Fibroblast of pulmonary artery (primary cell): ENCODE measurements at places on chromosomes 6 and 20.

DNA sequence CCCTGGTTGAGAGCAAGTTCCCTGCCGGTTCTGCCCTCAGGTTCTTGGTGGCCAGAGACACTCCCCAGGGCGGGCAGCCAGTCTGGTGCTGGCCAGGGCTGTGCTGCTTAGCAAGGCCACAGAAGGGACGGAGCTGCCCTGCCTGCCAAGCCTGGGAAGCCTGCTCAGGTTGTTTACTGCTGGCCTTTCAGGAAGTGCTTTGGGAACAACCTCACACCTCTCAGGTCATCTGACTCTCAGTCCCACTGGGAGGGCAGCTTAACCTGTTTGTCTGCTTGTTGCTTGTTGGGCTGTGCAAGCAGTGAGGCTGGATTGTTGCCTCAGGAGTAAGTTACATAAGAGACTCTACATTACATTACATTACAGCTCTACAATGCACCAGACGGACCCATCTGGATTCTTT lies 75.8 kb upstream of the AFDN start:
- no peak for DNase-seq

- no peak for DNase-seq
Measured at GRCh38 chr6:34384321-34385153, 7.9 kb downstream of the NUDT3 start.

DNA sequence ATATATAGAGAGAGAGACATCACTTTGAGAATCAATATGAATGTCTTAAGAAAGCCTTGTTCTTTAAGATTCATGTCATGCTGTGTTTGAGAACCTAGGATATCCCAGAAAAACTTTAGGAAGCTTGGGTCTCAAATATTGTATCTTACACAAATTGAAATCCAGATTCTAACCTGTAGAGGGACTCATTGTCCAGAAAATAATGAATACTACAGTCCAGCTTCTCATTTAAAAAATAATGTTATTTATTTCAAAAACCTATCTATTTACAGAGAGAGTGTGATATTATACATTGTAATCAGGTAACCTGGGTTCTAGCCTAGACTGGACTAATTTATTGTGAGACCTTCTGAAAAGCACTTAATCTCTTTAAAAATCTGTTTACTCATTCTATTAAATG lies 4.2 kb downstream of the RFX6 start:
- DNase-seq, result peak; percentile 3

- no peak for DNase-seq
Measured at GRCh38 chr6:39899554-39900295, 34.5 kb downstream of the MOCS1 start.

DNA sequence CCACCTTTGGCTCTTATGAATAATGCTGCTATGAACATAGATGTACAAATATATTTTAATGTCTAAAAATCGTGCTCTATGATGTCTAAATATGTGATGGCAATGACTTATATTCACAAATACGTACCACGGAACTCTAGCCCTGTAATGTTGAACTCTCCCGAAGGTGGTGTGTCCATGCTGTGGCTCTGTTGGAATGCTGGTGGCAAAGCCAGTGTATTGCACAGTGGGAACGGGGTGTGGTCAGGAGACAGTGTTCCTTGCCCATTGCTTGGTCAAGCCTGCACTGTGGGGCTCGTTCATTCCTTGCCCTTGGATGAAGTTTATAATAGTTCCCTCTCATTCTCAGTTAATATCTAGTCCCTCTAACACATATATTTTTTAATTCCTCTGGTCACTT lies 109.6 kb downstream of the MTHFD1L start:
- no peak for DNase-seq

GRCh38 chr6:77492530-77492929 lies 29.2 kb upstream of the HTR1B start:
- no peak for DNase-seq

DNA sequence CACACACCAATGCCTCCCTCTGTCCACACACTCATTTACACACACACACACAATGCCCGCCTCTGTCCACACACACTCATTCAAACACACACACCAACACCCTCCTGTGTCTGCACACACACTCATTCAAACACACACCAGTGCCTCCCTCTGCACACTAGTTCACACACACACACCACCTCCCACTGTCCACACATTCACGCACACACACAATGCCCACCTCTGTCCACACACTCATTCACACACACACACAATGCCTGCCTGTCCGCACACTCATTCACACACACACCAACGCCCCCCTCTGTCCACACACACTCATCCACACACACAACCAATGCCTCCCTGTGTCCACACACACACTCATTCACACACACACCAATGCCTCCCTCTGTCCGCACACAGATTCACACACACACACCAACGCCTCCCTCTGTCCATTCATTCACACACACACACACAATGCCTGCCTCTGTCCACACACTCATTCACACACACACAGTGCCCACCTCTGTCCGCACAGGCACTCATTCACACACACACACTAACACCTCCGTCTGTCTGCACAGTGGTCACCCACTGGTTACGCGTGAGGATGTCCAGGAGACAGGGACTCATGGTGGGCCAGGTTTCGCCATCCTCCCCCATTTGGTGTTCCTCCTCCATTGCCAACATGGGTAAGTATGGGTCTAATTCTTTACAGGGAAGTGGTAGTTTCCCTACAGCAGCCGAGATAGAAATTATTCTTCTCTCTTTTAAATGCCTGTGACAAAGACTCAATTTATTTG lies 62.4 kb upstream of the THBS2 start:
- no peak for DNase-seq

DNA sequence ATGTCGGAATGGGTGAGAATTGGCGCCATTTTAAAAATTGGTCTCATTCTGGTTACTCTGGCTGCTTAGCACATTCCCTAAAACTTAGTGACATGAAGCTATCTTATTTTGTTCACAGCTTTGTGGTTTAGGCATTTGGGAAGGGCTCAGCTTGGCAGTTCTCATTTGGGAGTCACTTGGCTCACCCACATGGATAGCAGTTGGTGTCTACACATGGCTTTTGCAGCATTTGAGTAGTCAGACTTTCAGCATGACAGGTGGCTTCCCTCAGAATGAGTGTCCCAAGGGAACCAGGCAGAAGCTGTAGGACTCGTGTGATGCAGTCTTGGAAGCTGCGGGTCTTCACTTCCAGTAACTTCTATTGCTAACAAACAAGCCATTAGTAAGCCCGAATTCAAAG lies 64.6 kb downstream of the UST start:
- no peak for DNase-seq

- peak; percentile 42 for DNase-seq
Measured at GRCh38 chr6:154738551-154738961, 5.3 kb downstream of the SCAF8 start.

- peak; percentile 94 for DNase-seq
Measured at GRCh38 chr6:161418463-161418945, 144.6 kb upstream of the AGPAT4 start.

DNA sequence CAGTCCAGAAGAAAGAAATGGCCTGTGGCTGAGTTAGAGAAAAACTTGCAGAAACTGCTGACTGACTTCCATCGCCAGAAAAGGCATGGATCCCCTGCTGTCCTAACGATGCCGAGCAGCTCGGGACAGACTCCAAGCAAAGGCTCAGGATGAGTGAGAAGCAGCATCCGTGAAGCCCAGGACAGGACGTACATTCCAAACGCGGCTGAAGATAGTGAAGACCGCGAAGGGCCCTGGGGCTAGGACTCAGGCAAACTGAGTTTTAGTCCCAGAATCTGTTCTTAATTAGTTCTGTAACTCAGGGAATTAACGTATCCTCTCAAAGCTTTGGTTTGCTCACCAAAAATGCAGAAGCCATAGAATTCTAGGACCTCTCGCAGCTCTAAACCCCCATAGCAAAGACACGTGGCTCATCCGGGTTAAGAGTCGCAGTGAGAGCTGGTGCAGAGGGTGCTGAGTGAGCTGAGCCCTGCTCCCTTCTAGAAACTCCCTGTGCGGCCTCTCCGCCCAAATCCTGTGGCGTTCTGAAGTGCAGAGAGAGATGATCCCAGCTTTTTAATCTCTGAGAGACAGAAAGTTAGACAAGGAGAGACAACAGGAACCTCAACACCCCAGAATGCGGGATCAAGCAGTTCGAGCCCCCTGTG lies 132.9 kb upstream of the THBS2 start:
- DNase-seq, result peak; percentile 18

DNA sequence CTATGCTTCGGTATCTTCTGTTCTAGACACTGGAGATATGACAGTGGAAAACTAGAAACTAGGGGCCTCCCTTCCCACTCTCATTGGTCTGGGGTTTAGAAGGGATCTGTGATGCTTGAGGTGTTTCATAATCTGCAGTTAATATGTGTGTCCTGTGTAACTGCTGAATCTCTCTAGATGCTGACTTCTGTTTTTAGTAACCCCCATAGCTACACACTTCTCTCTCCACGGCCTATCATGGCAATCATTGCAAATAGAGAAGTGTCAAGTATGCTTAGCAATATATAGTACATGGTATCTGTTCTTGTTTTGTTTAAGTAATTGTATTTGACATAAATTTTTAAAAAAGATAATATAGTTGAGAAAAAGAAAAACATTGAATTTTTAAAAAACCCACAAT lies 394.6 kb upstream of the MMS22L start:
- DNase-seq, result no peak

DNA sequence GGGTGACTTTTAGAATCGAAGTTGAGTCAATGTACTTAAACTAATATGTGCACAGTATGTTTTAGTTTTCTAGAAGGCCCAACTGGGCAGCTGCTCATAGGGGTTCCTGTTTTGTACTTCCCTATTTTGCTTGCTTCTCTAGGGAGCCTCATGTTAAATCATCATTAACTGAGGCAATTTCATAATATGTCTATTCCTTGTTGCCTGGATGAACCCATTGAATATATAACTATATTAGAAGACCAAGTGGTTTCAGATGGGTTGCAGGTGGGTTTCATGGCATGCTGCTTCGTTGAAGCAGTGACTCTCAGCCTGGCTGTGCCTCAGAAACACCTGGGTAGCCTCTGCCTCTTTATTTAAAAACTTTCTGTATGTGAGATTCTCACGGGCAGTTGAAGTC lies 22.2 kb downstream of the CARMIL1 start:
- DNase-seq, result no peak

DNA sequence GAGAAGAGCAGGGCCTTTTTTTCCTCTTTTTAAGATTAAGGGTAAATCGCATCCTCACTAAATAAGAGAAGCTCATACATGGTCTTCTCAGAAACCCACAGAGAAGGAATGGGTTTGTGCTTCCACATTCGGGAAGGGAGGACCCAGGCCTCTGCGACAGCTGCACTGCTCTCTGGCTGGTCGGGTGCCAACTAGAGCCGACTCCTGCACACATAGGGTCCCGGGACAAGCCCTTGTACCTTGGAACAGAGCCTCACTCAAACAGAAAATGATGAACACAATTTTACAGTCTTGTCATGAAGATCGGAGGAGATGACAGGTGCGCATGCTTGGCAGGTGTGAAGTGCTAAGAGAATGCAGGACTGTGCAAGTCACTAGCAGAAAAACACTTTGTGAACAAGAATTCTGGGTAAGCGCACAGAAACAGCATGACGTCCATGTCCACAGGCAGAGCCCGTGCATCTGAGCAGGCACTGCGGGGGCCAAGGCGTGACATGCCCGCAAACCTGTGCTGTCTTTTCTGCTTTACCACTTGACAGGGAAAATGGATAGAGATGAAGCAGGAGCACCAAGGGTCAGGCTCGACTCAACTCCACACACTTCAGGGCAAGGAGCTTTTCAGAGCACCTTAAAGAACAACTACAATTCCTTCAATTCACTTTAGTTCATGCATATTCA lies 101.0 kb upstream of the MPC1 start:
- no peak for DNase-seq

GRCh38 chr6:160036790-160037206 lies 67.9 kb downstream of the IGF2R start:
- peak; percentile 83 for DNase-seq

- no peak for DNase-seq
Measured at GRCh38 chr6:136118787-136119186, 131.3 kb downstream of the MTFR2 start.

DNA sequence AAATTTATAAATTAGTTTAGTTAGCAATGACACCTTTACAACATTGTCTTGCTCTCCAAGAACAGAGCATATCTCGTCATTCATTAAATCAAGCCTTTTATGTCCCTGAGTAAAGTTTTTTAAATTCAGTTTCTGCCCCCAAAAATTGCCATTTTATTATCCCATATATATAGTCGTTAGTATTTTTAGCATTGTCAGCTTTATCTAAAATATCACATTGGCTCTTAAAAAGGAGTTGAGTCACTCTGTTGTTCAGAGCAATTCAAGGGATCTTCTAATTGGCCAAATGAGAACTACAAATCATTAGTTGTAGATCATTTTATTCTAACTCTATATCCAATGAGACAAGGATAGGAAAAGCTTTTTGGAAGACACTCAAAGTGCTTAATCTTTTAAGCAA lies 127.1 kb downstream of the COL9A1 start:
- DNase-seq, result no peak

DNA sequence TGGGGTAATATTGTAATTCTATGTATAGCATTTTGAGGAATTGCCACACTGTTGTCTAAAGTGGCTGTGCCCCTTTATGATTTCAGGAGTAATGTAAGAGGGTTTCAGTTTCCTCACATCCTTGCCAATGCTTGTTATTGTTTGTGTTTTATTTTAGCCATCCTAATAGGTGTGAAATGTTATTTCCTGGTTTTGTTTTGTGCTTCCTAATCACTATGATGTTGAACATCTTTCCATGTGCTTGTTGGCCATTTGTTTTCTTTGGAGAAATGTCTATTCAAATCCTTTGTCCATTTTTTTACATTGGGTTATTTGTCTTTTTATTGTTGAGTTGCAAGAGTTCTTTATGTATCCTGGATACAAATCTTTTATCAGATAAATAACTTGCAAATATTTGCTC lies 97.3 kb upstream of the MLIP start:
- DNase-seq, result no peak

GRCh38 chr6:32867022-32867477 lies 13.1 kb downstream of the PSMB9 start:
- no peak for DNase-seq

DNA sequence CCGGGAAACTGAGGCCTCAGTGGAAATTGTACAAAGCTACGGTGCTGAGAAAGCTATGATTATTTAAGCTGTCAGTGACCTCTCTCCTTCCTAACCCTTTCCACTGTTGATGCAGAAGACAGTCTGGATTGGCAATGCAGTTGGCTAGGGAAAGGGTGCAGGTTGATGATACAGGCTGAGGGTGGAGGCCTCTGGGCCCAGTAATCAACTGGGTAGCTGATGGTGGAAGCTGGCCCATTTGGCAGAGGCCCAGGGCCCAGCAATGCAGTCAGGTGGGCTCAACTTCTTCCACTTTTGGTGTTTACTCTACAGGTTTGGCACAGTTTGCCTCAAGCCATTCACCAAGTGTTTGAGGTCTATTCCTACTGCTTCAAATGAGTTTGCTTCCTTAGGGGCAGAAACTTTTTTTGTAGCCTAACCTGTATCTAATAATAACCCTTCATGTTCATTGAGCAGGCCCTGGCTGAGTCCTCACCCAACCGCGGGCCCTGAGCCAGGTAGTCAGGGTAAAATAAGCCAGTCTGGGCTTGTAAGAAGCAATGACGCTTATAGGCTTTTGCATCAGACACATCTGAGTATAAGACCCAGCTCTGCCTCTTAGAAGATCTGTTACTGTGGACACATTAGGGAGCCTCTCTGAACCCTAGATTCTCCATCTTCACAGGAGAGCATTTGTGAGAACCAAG lies 12.1 kb downstream of the BCL2L1 start:
- no peak for DNase-seq
